ENCODE measurements at places on chromosomes 3 and 15.

DNA sequence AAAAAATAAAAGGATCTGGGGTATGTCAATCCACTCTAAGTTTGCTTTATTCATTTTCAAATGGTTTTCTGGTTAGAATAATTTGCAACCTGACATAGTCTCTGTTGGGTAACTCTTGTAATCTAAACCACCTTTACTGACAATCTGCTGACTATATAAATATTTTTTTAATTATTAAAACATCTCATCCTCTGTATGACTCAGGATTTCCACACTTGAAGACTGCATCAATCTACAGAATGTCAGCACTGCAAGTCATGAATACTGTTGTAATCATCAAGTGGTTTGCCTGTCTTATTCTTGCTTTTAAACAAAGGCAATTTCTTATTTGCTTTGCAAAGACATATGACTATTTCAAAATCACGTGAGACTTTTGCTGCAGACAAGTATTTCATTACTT, 42.1 kb downstream of the VGLL3 start:
- no peak for DNase-seq

DNA sequence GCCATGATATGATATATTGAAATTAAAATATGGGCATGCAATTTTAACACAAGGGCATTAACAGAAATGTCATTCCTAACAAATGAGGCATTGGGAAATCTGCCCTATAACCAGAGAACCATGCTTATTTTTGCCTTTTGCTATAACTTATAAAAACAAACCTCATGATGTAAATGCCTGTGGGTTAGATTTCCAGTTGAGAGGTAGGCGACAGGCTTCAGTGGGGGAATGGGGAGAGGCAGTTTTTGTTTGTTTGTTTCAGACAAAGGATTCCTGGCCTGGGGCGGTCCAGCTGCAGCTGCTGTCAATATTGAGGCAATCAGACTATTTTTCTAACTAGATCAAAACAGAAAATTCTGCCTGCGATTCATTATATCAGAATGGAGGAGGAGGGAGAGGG, 490.4 kb upstream of the CFAP20DC start:
- DNase-seq = no peak

DNA sequence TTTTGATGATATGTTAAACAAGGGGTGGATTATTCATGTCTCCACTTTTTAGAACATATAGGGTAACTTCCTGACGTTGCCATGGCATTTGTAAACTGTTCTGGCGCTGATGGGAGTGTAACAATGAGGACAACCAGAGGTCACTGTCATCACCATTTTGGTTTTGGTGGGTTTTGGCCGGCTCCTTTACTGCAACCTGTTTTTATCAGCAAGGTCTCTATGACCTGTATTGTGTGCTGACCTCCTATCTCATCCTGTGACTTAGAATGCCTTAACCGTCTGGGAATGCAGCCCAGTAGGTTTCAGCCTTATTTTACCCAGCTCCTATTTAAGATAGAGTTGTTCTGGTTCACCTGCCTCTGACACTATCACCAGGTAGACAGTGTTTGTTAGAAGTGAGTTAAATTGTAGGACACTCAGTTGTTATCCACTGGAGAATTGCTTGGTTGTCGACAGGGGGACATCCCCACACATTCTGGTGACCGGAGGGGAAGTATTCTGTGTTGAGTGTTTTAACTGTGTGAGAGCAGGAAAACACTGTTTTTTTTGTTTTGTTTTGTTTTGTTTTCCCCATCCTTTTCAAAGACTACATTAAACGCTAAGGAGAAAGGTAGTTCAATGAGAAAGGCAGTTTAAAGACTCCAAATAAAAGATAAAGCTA, 36.9 kb upstream of the SKIL start:
- no peak for DNase-seq

DNA sequence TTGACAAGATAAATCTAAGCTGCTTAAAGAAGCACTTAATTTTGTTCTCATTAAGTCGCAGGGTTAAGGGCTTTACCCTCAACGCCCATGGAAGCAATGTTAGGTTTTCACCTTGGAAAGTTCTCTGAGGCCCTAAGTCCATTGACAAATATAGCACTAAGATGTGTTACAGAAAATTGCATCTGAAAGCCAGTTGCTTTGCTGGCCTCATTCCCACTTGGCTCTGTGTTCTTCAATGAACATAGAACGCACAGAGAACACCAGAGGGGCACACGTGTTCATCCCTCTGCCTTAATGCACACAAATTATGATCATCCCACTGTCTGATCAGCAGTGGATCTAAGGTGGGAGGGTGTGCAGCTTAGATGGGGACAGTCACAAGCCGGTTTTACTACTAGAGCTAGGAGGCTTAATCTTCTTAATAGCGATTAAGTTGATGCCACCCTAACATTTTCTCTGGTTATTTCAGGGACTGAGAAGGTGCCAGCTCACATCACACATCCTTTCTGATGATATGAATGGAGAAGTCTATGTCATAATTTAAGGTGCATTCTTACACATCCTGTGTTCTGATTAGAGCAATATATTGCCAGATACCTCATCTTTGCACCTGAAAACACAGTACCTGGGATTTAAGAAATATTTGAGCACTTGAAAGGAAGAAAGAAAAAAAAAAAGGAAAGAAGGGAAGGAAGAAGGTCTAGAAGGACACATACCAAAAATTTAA, 224.4 kb upstream of the ICE2 start:
- no peak for DNase-seq

GRCh38 chr15:56248311-56248992, 4.8 kb upstream of the RFX7 start:
- DNase-seq = no peak

DNA sequence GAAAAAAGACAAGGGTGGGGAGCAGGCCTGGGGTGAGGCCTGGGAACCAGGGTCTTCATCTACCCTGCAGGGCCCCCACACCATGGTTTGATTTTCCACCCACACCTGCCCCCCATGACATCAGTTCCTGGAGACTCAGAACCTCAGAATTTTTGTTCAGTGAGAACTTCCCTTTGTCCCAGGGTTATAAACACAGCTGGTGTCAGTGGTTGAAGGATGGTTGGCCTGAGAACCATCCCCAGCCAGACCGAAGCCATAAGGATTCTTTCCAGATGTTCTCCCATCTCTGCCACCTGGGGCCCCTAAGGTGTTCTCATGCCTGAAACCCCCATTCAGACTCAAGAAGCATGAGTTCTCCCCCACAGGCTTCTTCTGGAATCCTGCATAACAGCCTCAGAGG, 16.6 kb downstream of the CCDC33 start:
- DNase-seq = no peak

DNA sequence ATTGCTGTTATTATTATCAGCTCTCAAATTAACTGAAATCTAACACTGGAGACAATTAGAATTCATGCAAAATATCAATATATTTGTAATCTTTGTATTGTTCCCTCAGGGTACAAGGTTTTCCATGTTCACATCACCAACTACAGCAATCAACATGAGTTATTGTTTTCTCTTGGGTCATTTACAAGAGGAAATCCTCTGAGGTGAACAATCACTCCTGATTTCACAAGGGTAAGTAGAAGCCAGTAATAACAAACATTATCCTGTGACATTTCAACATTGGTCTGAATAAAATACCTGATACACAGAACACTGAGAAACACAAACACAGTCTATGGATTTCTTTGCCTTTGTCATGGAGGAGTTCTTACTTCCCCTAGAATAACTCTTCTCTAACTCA, 174.0 kb downstream of the SUCNR1 start:
- DNase-seq = no peak

- DNase-seq = no peak
Measured at GRCh38 chr3:153246331-153246730, 84.3 kb downstream of the RAP2B start.

Measured in cortex of kidney (tissue), 1 donor.